ENCODE measurements at places on chromosomes 13 and 19.

DNA sequence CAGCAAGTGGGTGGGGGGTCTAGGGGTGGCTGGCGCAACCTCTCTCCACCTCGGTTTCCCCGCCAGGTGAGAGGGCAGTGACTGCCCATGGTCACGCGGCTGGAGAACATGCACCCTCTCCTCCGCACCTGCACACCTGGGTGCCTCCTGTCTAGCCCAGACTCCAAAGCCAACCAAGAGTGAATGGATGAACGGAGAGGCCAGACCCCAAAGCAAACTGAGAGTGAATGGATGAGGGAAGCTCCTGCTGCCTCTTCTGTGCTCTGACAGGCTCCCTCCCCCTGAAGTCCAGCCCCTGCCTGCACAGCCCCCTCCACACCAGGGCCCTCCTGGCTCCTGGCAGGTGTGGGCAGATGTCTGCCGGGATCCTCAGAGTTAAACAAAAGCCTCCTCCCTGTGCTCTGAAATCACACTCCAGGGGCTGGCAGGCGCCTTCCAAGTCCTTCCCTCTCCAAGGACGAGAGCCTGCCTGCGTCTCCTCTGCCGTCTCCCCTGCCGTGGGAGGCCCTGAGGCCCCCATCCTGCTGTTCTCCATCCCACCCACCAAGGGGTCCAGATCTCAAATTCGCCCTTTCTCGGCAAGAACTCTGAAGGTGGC is 2.2 kb downstream of the SBNO2 start:
- DNase-seq, result no peak

DNA sequence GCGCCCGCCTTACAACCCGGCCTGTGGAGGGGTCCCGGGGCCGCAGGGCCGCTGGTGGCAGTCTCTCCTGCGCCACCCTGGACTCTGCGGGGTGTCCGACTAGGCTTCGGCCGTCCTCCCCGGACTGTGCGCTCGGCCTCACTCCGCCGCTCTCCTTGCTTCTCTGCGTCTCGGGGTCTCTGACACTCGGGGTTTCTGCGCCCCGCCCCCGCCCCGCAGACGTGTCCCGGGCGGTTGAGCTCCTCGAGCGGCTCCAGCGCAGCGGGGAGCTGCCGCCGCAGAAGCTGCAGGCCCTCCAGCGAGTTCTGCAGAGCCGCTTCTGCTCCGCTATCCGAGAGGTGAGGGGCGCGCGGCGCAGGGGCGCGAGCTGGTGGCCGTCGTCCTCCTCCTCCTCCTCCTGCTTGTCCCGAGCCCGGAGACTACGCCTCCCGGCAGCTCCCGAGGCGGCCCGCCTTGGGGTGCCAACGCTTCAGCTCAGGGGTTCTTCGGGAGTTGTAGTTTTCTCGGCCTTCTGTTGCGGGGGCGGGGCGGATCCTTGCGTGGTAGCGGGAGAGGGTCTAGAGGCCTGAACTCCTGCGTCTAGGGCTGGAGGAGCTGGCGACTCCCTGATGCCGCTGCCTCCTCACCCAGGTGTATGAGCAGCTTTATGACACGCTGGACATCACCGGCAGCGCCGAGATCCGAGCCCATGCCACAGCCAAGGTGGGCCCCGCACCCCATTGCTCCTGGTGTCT is 627 bp downstream of the LIN7B start:
- peak; percentile 55 for DNase-seq

DNA sequence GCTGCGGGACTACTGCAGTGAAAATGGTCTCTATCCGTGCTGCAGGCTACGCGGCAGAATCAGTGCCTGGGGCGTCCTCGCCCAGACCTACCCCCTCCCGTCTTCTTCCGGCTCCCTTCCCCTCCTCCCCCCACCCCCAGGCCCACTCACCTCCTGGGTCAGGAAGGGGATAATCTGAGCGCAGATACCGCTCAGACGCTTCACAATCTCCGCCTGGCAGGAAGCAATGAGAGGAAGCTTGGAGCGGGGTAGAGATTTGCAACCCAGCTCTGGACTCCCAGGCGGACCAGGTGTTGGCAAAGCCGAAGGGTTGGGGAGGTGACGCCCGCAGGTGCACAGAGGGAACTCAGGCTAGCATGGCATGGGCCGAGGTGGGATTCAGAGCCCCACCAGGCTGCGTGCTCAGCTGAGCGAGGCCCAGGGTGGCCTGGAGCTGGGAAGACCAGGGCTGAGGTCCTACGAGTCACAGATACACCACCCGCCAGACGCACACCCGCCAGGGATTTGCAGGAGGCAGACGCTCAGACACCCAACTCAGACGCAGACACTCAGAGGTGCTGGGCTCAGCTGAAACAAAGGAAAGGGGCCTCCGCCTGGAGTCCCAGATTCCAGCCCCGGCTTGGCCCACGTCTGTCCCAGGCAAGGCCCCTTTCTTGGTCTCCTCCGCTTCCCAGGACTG is 4.1 kb downstream of the TLE2 start:
- DNase-seq, result no peak

DNA sequence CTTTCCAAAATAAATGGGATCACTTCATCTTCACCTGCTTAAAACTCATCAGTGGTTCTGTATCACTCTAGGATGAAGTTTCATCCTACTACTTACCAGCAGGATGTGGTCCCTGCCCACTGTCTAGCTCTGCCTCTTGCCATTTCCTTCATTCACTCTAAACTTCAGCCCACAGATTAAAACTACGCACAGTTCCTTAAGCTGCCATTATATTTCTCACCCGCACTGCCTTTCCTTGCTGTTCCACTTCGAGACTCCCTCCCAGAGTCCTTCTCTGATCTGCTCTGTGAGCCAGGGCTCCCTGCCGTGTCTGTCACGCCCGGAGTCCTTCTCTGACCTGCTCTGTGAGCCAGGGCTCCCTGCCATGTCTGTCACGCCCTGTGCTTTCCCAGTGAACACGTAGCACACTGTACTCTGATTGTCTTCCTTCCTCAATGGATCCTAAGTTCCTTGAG is 52.0 kb upstream of the NPAS1 start:
- DNase-seq, result no peak

GRCh38 chr13:35766663-35767062 is 290.2 kb upstream of the MAB21L1 start:
- no peak for DNase-seq

- DNase-seq, result no peak
Observed at GRCh38 chr13:42039457-42039945, 8.9 kb upstream of the DGKH start.

- no peak for DNase-seq
Observed at GRCh38 chr13:91346062-91346461, 1.4 kb upstream of the MIR17HG start.

DNA sequence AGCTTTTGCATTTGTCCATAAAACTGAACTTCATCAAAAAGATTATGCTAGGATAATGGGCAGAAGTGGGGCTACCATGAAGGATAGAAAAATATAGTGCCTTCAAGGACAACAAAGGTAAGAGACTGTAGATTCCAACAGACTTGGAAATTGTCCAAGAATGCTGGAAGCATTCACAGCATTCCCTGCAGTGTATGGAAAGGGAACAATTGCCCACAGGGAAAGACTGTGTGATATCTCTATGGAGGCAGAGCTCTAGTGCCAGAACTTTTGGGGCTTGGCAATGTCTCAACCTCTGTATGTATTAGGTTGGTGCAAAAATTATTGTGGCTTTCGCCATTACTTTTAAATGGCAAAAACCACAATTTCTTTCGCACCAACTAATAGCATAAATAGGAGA is 1598.8 kb upstream of the MIR17HG start:
- DNase-seq, result no peak

GRCh38 chr13:100140441-100140840 is 51.5 kb downstream of the PCCA start:
- DNase-seq, result peak; percentile 33

DNA sequence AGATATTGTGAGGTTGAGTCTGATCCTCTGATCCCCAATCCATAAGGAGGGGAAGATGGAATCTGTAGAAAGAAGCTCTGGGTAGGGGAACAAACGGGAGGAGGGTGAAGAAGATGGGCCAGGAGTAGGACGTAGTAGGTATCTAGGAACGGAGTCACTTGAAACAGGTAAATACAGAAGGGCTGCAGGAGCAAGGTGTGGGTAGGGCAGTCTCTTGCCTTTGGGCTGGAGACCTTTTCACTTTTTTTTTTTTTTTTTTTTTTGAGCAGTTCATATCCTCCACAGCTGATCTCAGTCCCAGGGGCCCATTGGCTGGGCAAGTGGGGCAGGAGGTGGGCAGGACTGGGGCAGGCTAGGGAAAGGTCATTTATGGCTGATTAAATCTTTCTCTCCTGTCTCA is 1.5 kb downstream of the BCKDHA start:
- DNase-seq, result no peak

DNA sequence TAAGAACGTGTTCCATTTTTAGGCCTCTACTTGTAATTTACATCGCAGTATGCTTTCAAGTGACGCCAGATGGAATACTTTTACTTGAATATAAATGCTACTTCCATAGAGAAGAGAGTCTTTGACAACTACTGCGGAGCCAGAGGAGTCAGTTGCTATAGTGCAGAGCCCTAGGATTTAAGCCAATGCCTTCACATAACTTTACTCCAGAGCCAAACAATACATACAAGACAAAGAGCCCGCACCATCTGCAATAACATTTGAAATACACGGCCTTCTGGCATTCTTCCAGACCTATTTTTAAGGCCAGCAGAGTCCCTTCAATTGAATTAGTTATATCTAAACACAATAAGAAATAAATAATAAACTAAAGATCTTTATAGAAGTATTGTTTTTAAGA is 59.4 kb downstream of the XPO4 start:
- DNase-seq, result peak; percentile 57

GRCh38 chr13:26531742-26532141 is 25.7 kb upstream of the WASF3 start:
- no peak for DNase-seq

DNA sequence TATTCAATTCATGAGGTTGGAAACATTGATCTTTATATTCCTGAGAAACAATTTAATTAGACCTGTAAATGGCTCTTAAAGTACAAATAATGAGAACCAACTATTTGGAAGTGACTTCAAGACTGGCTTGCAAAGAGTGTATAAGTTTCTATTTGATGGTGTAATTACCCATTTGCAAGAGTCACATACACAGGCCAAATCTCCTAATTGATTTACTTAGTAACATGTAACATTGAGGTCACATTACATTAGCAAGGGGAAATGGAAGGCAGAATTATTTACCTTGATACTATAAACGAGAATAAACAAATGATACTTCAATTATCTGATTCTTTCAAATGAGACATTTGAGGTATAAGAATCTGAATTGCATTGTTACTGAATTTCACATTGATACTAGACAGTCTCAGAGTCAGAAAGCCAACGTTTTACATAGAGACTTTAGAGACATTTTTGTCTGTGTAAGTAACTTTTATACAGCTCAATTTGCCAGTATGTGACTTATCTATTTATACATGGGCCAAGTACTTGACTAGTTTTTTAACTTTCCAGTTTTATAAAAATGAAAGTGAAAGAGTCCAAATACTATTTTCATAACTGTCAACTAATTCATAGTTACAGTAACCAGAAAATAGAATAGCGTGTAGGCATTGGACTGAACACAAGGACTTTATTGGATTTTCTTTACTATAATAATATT is 95.6 kb upstream of the RFC3 start:
- no peak for DNase-seq

- peak; percentile 28 for DNase-seq
Observed at GRCh38 chr13:90362707-90363106, 984.8 kb upstream of the MIR17HG start.

- DNase-seq, result no peak
Observed at GRCh38 chr13:91684746-91685145, 286.3 kb downstream of the GPC5 start.

DNA sequence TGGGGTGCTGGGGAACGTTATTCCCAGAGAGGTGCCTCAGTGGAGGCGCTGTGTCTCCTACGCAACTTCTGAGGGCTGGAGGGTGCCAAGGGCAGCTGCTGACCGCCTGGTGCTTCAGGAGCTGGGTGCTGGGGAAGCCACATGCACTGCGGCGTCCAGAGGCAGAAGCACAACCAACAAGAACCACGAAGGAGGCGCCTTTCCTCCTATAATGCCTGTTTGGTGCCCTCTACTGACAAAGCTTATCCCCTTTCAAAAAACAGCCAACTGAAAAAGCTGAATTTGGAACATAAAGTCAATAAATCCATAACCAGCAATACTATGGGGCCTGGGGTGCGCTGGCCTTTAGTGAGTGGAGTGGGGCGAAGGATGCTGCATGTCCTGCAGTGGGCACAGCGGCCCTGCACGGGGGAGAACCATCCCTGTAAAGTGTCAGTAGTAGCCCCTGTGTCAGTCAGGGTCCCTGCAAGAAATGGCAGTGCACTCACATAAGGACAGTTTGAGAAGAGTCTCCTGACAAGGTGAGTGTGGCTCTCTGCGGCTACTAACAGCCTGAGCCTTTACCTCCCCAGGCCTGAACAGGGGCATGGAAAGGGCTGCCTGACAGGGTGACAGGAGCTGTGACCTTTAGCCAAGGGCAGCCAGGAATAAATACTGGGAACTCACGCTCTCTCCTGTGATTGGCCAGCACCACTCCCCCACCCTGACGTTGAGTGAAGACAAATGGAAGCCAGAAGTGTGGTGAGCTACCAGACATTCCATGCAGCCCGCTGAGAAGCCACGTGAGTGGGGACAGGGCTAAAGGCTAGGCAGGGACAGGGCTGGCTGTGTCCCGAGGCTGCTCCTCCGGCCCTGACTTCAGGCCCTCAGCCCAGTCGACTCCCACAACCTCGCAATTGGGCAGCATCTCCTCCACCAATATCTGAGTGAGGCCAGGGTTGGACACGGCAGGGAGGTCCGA is 4.5 kb upstream of the B3GNT8 start:
- no peak for DNase-seq

- peak; percentile 32 for DNase-seq
Observed at GRCh38 chr19:13119627-13120026, 1.6 kb downstream of the NACC1 start.

GRCh38 chr19:46818812-46819211 is 30.4 kb upstream of the SLC1A5 start:
- DNase-seq, result peak; percentile 38

DNA sequence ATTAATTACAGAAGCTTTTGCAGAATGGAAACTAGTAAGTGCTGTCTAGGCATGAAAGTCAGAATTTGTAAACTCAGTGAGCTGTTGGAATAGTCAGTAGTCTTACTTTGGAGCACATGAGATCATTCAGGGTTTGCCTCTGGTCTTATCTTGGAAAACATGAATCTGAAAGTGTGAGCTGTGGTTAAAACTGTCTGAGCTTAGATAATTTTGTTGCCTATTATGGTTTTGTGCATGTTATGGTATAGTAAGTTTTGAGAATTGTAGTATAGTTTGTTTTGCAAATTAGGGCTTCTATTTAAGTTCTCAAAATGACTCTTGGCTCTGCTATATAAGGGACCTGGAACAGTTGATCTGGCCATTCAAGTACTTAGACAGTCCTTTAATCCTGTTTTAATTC is 53.7 kb upstream of the TRPC4 start:
- DNase-seq, result no peak

GRCh38 chr13:34675626-34676025 is 266.4 kb upstream of the NBEA start:
- DNase-seq, result no peak

DNA sequence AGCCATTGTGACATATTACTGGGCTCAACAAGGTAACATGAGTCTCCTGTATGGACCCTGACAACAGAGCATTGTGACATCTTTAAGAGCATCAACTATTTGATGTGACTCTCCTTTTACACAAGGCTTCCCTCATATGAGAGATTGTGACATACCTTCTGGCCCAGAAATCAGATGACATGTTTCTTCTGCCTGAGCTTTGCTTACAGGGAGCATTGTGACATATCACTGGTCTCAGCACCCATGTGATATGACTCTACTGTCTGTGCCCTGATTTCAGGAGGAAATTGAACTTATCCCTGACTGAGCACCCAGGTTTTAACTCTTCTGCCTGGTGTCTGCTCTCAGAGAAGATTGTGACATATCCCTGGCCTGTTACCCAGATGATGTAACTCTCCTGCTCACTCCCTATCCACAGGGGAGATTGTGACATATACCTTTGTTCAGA is 15.9 kb upstream of the ZNF681 start:
- DNase-seq, result no peak

GRCh38 chr19:2771786-2772674 is 11.0 kb downstream of the SGTA start:
- DNase-seq, result no peak
